NCI-H2171 treated with DMSO at 0.1 percent for 48 hours (cell line): ENCODE measurements at places on chromosomes 1 and 21.

DNA sequence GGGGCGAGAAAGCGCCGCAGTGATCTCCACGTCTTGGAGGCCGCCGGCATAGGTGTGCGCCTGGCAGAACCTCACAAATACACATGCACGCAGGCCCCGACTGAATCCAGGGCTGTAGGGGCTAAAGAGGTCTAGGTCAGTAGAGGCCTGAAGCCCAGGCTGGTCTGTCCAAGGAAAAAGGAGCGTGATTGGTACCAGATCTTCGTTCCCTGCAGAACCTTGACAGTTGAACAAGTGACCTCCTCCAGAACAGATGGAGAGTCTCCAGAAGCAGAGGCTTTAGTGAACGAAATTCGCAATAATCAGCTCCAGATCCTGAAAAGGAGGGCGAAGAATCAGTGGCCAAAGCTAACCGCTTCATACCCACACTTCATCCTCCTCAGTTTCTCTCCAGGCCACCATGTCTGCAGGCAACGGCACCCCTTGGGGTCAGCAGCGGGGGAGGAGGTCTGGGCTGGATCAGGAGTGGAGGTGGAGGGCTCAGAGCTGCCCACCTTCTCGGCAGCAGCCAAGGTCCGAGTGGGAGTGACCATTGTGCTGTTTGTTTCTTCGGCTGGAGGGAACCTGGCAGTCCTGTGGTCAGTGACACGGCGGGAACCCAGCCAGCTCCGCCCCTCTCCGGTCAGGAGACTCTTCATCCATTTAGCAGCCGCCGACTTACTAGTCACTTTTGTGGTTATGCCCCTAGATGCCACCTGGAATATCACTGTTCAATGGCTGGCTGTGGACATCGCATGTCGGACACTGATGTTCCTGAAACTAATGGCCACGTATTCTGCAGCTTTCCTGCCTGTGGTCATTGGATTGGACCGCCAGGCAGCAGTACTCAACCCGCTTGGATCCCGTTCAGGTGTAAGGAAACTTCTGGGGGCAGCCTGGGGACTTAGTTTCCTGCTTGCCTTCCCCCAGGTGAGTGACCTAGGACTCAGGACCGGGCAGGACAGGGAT, 749 bp upstream of the PEX11B start:
- no peak for DNase-seq

GRCh38 chr1:113557187-113557586, 166.9 kb downstream of the MAGI3 start:
- DNase-seq = no peak

GRCh38 chr1:59690171-59690930, 124.4 kb upstream of the HOOK1 start:
- no peak for DNase-seq

DNA sequence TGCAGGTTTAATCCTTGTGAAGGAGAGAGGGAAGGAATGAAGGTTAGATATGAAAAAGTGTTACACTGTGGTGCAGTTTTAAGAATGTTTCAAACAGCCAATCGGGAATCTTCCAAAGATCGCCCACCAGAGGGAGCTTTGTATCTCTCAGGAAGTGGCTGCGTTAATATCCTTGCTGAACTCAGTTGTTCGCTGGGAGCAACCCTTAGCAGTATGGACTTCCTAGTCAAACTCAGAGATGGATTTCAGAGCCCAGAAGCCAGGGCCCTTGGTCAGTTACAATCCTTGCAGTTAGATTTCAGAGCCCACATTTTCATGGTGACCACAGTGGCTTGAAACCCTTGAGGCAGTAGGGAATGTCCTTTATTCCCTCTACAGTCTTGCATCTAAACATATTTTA, 136.2 kb downstream of the NTNG1 start:
- peak; percentile 63 for DNase-seq
